ENCODE measurements at places on chromosomes 1 and 21. TPM values are rescaled to one million over a fixed set of nuclear protein-coding genes. Genes with fewer than 3 reads are reported as not detected.
A peak's percentile ranks its signal among the peaks of the same experiment; 100 is the strongest.

DNA sequence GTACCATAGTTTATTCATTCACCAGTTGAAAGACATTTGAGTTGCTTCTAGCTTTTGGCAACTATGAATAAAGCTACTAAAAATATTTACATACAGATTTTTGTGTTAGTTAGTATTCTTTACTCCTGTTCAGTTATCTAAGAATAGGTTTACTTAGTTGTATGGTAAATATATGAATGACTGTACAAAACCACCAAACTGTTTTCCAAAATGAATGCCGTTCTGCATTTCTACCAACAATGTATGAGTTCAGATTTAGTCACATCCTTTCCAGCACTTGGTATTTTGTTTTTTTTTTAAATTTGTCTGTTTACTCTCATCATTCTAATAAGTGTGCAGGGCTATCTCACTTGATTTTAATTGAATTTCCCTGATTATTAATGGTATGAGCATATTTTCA lies 3.4 kb upstream of the KIFAP3 start:
- peaks cover 15% of the 10 kb centered on the region for H3K4me1 ChIP-seq
- H3K4me3 ChIP-seq: no peak overlapping the region
- no peak for DNase-seq
- no peaks in the 10 kb centered on the region for H3K27me3 ChIP-seq
- H3K27ac ChIP-seq: no peak overlapping the region

GRCh38 chr1:147245586-147246021 lies 3.1 kb downstream of the CHD1L start:
- no peak overlapping the region for H3K4me3 ChIP-seq
- no peaks in the 10 kb centered on the region for H3K27me3 ChIP-seq
- H3K4me1 ChIP-seq: peaks cover 21% of the 10 kb centered on the region
- no peak overlapping the region for H3K27ac ChIP-seq
- H3K36me3 ChIP-seq: peaks cover 3% of the 10 kb centered on the region
- no peak for DNase-seq

RASAL2 gene
- polyA plus RNA-seq: not detected

GRCh38 chr1:151537112-151537511 lies 3.0 kb upstream of the TUFT1 start:
- H3K27me3 ChIP-seq: no peaks in the 10 kb centered on the region
- no peak for DNase-seq
- no peak overlapping the region for H3K27ac ChIP-seq
- H3K36me3 ChIP-seq: no peaks in the 10 kb centered on the region

DNA sequence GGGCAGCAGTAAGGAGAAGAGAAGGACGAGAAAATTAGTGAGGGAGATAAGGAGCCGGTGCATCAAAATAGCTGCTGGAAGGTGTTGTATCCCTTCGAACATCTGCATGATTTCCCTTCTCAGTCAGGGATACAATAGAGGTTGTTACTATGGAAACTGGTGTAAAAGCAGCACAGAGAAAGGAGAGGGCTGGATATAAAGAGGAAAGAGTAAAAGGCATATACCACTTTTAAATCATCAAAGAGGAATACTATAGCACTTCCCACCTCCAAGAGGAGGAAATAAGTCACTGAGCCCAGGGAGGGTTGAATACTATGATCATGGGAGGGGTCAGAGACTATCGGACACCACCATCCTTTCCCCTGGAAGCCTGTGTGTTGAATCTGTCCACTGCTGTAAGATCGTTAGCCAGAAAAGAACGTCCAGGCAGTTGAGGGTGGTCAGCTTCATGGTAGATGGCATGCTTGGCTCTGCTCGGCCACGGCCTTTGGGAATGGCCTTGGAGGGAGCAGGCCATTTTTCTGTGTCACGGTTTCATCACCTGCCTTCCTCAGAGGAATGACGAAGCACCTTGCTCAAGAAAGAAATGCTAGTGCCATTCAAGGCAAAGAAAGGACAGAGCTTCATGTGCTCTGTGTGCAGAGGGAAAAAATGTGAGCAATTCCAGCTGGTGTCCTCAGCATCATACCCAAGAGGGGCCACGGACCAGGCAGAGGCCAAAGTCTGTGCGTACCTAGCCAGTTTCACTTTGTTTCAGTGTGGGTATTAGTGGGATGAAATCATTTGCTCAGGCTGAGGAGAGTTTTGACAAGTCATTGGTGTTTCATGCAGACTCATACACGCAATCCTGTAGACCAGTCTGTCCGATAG lies 64.2 kb downstream of the IRF2BP2 start:
- no peak overlapping the region for H3K27ac ChIP-seq
- H3K27me3 ChIP-seq: no peaks in the 10 kb centered on the region
- H3K4me3 ChIP-seq: no peak overlapping the region
- H3K36me3 ChIP-seq: no peaks in the 10 kb centered on the region

HAO2 gene
- polyA plus RNA-seq: not detected

DNA sequence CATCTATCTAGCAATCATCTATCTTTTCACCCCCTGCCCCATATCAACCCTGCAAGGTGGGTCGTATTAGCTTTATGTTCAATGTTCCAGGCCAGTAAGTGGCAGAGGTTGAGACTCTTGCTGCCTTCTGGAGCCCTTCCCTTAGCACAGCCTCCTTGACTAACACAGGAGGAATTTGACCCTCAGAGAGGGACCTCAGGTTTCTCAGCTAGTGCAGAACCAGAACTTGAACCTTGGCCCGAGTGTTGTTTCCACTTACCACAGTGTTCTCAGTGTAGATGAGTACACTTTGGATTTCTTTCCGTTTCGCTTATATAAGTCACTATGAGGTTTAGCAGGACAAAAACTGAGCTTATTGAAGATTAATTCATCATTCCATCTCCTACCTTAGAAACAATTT lies 11.1 kb upstream of the ATF3 start:
- H3K36me3 ChIP-seq: no peaks in the 10 kb centered on the region
- H3K4me3 ChIP-seq: no peak overlapping the region
- H3K27ac ChIP-seq: no peak overlapping the region
- H3K27me3 ChIP-seq: no peaks in the 10 kb centered on the region
- no peak for DNase-seq
- peaks cover 11% of the 10 kb centered on the region for H3K4me1 ChIP-seq

DNA sequence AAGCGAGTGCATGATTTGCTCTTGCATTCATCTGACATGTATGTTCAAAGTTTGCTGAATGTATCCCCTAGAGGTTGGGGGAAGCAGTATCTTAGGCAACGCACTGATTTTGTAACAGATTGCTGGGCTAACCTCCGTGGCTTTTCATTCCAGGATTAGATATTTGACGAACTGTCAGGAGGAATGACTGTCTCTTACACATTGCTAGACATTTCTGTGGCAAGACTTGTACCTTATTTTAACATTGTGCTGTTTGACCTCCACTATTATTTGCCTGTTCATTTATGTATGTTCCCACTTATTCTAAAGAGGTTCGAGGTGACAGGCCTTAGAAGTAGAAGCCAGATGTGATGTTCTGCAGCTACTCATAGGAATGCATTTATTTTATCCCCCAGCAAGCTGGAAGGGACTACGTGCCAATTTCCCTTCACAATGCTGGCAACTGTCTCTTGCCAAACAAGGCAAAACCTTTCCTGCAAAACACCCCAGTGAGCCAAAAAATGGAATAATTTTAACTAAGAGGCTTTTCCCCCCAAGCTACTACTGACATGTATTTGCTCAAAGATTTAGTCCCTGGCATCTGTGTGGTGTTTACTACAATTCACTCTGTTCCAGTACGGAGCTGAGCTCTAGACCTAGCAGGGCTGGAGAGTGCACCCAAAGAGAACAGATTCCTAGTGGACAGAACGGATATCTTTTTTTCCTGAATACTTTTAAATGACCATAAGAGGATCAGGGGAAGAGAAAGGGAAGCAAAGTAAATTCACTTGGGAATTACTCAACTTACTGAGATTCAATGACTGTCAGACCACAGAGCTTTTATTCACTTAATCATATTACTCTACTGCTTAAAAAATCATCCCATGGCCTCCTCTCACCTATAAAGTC lies 646.2 kb downstream of the SMYD3 start:
- no peaks in the 10 kb centered on the region for H3K4me1 ChIP-seq
- H3K27me3 ChIP-seq: no peaks in the 10 kb centered on the region
- peaks cover 16% of the 10 kb centered on the region for H3K36me3 ChIP-seq
- no peak overlapping the region for H3K27ac ChIP-seq

GRCh38 chr21:32102426-32102825 lies 176.4 kb downstream of the MIS18A start:
- no peak overlapping the region for H3K4me3 ChIP-seq
- DNase-seq: no peak
- H3K36me3 ChIP-seq: no peaks in the 10 kb centered on the region
- no peaks in the 10 kb centered on the region for H3K4me1 ChIP-seq

KCNT2 gene
- not detected for polyA plus RNA-seq

DNA sequence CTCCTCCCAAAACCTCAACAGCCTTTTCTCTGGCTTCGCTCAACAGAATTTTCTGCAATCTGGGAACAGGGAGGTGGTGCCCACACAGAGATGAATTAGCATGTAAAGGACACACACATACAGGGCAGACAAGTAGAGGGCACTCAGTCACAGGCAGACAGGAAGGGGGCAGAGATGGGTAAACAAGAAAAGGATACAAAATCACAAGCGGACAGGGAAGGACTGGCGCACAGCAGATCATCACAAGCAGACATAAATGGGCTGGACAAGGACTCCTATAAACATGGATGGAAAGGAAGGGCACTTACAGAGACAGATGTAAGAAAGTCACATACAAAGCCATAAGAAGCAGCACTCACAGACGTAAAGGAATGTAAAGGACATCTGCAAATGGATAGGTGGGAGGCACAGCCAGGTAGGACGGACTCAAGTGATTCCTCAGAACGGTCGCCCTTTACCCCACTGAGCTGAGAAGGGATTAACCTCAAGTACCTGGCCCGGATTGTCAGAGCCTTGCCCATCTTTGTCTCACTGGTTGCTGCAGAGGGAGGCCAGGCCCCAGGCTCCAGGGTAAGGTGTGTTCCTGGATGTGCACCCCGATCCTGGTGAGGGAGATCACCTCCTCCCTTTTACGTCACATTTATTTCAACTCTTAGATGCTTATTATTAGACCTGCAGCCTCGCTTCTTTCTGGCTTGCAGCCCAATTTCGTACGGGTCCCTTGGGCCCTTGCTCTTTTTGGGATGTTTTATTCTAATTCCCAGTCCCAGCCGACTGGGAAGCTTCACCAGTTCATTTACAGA lies 836 bp upstream of the PRCC start:
- peak overlapping the region; percentile 98 for H3K27ac ChIP-seq
- no peak for DNase-seq
- H3K4me1 ChIP-seq: peaks cover 36% of the 10 kb centered on the region
- H3K36me3 ChIP-seq: peaks cover 14% of the 10 kb centered on the region
- peak overlapping the region; percentile 58 for H3K4me3 ChIP-seq

EFCAB7 gene
- polyA plus RNA-seq: 3.7 TPM

SERINC2 gene
- polyA plus RNA-seq: not detected

MYCL gene
- not detected for polyA plus RNA-seq

DNA sequence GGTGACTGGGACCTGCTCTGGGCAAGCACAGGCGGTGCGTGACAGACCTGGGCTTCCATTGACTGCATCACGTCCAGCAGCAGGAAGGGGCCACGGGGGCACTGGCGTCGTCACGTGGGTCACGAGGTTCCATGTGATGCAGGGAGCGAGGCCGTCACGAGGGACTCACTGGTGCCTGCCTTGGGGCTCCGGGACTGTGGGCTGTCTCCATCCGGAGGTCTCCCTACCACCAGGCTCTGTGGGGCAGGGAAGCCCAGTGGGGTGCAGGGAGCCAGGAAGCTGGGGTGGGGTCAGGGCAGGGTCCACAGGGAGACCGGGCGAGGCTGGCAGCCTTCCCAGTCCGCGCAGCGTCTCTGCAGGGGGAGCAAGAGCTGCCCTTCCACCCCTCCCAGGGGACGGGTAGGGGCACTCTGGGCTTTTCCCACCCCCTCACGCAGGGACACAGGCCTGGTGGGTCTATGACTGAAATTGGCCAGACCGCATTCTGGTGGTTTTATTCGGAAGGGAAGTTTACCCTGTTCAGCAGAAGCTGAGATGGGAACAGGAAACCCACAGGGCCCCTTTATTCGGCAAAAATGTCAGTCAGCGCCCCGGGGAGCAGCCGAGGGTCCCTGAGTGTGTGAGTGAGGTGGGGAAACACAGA lies 416 bp upstream of the TNFRSF14 start:
- peak; percentile 49 for DNase-seq
- H3K4me3 ChIP-seq: peak overlapping the region; percentile 83
- H3K27me3 ChIP-seq: no peaks in the 10 kb centered on the region
- peaks cover 28% of the 10 kb centered on the region for H3K4me1 ChIP-seq

GRCh38 chr1:87379306-87379705 lies 50.6 kb downstream of the LMO4 start:
- no peak overlapping the region for H3K4me3 ChIP-seq
- no peaks in the 10 kb centered on the region for H3K4me1 ChIP-seq
- H3K36me3 ChIP-seq: no peaks in the 10 kb centered on the region
- H3K27me3 ChIP-seq: no peaks in the 10 kb centered on the region
- no peak for DNase-seq
- no peak overlapping the region for H3K27ac ChIP-seq

GRCh38 chr1:30732277-30732996 lies 9.1 kb upstream of the MATN1 start:
- H3K27me3 ChIP-seq: no peaks in the 10 kb centered on the region
- peaks cover 29% of the 10 kb centered on the region for H3K36me3 ChIP-seq
- DNase-seq: no peak

NLRP3 gene
- polyA plus RNA-seq: 4.6 TPM

DNA sequence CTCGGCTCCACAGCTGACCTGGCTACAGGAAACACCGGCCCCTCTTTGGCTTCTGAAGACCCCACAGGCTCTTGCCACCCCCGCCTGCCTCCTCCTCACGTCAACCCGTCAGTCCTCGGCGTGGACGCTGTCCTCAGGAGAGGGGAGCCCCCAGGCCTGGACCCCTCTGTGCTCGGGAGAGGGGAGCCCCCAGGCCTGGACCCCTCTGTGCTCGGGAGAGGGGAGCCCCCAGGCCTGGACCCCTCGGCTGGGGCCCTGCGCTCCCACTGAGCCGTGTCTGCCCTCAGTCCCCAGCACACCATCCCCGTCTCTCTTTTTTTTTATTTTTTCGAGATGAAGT lies 26.0 kb upstream of the C1orf159 start:
- H3K4me3 ChIP-seq: no peak overlapping the region
- no peak overlapping the region for H3K27ac ChIP-seq
- no peaks in the 10 kb centered on the region for H3K27me3 ChIP-seq
- no peaks in the 10 kb centered on the region for H3K36me3 ChIP-seq
- no peak for DNase-seq

- peak overlapping the region; percentile 60 for H3K4me3 ChIP-seq
- peak overlapping the region; percentile 85 for H3K27ac ChIP-seq
- peaks cover 24% of the 10 kb centered on the region for H3K4me1 ChIP-seq
Measured at GRCh38 chr1:19210772-19211549, 895 bp upstream of the UBR4 start.

DNA sequence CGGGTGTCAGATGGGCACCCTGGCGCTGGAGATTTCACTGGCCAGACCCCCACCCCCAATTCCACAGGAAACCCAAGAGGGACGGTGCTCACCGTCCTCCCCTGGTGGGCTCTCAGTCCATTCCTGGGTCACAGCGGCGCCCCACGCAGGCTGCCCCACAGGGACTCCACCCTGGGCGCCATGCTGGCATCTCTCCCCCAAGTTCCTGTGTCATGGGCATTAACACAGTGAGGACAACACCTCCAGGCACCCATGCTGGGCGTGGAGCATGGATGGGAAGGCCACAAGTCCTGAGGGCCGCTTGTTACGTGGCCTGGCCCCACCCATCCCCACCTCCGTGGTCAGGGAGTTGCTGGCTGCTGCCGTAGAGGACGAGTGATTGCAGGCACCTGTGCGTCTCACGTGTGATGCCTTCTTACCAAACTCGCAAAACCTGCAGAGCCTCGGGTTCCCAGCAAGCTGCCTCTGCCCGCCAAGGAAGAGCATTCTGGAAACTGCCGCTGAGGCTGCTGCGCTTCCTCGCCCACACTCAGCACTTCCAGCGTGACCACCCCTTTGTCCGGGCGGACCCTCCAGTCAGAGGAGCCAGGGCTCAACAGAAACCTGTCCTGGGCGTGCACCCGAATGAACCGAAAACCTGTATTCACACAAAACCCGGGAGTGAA lies 60.3 kb downstream of the SLX9 start:
- no peaks in the 10 kb centered on the region for H3K27me3 ChIP-seq
- no peak overlapping the region for H3K27ac ChIP-seq
- no peaks in the 10 kb centered on the region for H3K36me3 ChIP-seq
- no peaks in the 10 kb centered on the region for H3K4me1 ChIP-seq
- H3K4me3 ChIP-seq: no peak overlapping the region

Measured in naive thymus-derived CD4-positive, alpha-beta T cell (primary cell).